ENCODE measurements at places on chromosomes 12 and 14.

DNA sequence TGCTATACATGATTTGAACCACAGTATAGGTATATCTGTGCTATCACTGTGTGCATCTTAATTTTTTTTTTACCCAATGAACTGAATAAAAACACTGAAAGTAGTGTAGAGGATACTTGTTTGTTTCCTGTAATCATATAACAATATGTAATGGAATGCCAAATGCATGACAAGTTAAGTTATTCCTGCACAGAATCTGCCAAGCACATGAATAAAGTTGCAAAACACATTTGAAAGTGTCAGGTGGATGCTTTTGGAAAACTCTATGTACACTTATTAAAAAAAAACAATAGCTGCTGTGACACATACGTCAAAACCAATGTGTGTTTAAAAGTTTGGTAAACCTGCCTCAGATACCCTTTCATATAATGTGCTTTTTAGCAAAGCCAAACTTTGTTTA lies 1638.1 kb upstream of the SEL1L start:
- DNase-seq, result no peak

DNA sequence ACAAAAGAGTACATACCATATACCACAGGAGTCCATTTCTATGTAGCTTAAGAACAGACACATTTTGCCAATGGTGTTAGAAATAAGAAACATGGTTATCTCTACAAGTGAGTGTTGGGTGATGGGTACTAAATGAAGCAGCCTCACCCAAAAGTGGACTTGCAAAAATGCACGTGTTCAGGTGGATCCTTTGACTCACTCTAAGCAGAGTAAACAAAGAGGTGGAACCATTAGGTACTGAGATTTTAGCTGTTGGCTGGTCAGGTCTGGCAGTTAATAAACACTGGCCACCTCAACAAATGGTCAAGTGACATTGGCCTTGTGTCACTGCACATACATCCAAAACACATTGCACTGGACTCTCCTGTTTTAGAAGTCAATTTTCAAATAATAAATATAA lies 27.6 kb downstream of the EVL start:
- no peak for DNase-seq

DNA sequence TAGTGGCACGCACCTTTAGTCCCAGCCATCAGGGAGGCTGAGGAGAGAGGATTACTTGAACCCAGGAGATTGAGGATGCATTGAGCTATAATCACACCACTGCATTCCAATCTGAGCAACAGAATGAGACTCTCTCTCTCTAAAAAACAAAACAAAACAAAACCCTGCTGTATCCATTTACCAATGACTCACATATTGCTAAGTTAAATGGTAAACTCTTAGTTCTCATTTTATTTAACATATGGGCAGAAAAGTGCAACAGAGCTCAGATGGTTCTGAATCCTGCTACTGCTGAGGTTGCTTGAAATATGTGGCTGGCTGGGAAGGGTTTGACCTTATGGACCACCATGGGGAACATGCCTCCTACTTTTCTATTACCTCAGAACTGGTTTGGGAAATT lies 33.7 kb upstream of the CCNT1 start:
- DNase-seq, result no peak

DNA sequence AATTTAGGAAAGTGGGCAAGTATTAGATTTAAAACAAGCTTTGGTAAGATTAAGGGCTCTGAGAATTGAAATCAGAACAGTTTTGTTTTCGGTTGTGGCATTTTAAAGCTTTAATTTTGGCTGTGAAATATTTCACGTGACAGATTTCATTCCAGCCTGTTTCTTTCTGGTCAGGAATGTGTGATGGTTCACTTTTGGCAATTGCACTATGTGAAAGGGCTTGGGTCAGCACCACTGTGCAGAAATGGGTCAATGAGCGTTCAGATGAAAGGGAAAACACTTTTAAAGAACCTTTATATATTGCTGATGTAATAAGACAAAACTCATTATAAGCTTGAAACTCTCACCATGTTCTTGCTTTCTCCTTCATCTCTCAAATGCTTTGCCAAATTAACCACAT lies 17.1 kb downstream of the NUBPL start:
- DNase-seq, result no peak

- DNase-seq, result no peak
Observed at GRCh38 chr12:56644654-56645053, 1.1 kb downstream of the ATP5F1B start.

DNA sequence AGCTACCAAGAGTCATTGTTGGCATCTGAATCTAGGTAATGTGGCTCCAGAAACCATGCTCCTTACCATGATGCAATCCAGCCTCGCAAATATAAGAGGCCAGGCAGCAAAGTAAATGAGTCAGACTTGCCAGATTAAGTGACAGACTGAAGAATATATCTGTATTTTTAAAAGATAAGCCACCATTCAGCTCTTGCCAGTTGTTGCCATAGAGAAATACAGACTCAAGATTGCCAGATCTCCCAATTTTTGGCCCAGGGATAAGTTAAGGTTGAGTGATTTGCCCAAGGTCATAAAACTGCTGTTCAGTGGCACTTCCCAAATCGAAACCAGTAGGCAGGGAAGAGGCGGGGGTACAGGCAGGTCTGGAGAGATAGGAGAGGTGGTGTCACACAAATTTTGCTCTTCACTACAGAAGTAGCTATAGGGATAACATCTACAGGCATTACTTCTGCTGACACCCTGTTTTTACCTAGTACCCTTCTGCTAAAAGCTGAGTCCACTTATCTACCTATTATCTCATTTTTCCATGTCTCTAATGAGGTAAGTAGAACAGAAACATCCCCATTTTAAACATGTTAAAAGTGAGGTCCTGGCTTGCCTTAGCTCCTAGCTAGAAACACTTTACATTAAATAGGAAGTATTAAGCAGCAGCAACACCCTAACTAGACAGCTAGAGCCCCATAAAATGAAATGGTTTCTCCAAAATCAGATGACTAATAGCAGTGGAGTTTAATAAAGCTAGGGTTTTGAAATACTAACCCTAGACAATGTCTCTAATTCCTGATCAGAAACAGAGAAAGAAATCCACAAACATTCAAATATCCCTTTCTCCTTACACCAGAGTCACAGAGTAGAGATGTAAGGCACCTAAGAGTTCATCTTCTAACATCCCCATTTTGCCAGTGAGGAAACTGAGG lies 19.5 kb downstream of the DCAF5 start:
- DNase-seq, result no peak

DNA sequence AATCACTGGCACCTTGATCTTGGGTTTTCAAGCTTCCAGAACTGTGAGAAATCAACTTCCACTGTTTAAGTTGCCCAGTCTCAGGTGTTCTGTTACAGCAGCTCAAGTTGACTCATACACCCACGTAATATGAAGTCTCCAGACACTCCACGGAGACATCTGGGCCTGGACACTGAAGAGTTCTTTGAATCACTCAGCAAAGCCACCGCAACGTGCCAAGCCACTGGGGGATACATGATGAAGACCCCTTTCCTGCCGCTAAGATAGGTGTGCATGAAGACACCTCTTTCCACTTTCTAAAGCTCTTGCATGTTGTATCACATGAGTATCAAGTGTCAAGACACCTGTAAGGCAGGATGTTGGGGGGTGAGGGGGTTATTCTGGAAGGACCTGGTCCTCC lies 311.7 kb upstream of the RTL1 start:
- no peak for DNase-seq
